ENCODE measurements at places on chromosomes 16 and 17.

DNA sequence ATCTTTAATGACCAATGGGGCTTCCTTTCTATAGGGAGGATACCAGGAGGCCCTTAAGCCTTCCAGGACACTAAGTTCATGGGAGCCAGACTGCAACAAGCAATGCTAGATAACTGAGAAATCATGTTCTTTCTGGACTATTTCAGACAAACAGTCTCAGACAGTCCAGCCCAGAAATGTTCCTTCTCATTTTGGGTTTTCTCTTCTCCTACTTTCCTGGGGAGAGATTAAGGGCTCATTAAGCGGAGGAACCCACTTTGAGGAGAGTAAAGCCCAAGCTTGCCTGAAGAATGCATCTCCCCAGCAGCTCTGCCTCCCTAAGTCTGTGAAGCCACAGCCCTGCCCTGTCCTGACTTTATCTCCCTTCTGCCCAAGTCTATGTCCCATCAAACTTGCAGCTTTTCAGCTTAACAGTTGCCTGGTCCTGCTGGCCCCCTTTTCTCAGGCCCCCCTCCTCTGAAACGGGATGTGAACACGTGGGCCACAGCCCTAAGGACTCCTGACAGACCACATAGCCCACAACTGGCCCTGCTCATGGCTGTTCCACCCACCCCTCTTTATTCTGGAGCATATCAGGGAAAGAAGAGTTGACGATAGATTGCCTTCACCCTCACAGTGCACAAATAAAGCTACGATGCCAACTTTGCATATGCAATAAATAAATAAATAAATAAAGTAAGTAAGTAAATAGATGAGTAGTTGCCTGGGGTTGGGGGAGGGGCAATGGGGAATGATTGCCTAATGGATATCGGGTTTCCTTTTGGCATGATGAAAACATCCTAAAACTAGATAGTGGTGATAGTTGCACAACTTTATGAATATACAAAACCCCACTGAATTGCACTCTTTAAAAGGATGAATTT, 111.0 kb downstream of the N4BP1 start:
- no peak for DNase-seq

- DNase-seq = no peak
Observed at GRCh38 chr16:13377143-13377542, 475.7 kb downstream of the SHISA9 start.

DNA sequence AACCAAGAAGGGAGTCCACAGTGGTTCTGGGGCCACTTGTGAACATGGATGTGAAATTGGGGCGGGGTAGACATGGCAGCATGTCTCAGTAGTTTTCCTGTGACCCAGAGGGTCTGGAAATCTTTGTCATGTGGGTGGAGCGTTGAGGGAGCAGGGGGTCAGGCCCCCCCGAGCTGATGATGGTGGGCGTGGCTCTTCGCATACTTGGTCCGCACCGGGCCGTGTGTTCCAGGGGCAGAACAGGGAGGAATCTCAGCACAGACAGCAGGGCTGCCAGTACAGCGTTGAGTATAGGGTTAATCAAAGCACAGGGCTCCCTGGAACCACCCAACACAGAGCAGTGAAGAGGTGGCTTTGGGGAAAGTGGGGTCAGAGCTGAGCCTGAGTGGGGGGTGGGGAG, 267.5 kb downstream of the SEC14L1 start:
- DNase-seq = no peak

GRCh38 chr16:2194166-2194834, 2.1 kb downstream of the CASKIN1 start:
- DNase-seq = no peak

GRCh38 chr17:72189768-72190593, 69.2 kb downstream of the SOX9 start:
- DNase-seq = no peak

DNA sequence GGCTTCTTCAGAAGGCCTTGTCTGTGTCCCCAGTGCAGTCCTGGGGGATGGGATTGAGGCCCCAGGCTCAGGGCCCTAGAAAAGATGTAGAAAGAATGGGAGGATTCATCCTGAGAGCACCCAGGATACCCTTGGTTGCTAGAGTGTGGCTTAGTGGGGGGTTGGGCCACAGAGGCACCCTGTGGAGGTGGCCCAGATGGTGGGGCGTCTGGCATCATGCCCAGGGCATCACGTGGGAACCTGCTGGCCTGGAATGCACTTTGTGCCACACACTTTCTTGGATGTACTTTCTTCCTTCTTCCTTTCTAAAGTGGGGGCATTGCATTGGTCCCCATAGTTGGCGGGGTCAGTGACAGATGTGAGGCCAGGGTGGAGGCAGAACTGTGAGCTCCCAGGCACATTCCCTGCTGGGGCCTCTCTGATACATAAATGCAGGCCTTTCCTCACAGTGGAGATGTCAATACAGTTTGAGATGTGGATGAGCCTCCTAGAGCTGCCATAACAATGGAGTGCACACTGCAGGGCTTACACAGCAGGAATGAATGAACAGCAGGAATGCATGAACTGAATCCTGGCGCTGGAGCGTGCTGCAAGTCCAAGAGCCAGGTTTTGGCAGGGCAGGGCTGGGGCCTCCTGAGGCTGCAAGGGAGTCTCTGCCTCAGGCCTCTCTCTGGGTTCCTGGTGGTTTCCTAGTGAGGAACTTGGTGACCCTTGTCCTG, 43.3 kb downstream of the MGAT5B start:
- no peak for DNase-seq

DNA sequence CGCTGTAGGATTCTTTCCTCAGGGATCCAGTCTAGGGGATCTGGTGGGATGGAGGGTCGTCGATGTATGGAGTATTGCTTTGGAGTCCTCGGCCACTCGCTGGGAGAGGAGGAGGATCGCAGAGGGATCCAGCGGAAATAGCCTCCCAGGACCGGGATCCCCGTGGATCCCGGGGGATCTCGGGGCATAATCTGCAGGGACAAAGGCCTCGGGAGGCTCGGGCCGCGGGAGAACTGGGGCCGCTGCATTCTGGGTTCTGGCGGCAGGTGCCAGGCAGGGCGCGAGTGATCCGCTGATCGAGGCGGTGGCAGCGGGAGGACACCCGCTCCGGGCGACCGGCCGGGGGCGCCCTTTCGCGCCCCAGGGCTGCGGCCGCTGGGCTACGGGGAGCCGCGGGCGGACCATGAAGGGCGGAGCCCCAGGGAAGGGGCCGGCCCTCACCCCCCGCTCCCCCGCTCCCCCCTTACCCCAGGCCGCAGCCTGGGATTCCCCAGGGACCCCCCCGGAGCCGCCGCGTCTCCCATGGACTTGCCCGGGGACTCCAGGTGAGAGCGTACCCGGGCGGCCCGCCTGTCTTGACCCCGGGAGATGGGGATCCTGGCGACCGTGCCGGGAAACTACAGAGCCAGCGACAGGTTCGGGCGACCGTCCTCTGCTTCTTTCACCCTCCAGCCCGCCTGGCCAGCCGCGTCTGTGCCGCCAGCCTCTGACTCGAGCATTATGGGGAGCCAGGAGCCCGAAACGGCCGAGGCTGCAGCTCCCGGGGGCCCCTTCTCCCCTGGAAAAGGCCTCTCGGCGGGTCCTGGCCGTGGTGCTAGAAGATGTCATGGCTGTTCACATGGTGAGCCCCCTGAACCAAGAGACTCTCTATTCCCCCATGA, 604 bp downstream of the PRR14 start:
- DNase-seq = no peak

DNA sequence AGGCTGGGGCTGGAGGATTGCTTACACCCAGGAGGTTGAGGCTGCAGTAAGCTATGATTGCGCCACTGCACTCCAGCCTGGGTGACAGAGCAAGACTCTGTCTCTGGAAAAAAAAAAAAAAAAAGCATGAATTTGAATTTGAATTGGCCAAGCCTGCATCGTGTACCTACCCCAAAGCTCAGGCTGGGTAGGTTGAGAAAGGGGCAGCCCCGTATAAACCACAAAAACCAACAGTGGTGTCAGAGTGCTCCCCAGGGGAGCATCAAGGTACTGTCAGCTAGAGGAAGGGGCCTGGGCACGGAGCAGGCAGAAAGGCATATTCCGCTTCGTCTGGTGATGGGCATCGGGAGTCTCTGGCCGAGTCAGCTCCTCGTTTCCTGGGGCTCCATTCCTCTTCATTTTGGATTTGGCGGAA, 40.9 kb downstream of the RAP1GAP2 start:
- DNase-seq = no peak

DNA sequence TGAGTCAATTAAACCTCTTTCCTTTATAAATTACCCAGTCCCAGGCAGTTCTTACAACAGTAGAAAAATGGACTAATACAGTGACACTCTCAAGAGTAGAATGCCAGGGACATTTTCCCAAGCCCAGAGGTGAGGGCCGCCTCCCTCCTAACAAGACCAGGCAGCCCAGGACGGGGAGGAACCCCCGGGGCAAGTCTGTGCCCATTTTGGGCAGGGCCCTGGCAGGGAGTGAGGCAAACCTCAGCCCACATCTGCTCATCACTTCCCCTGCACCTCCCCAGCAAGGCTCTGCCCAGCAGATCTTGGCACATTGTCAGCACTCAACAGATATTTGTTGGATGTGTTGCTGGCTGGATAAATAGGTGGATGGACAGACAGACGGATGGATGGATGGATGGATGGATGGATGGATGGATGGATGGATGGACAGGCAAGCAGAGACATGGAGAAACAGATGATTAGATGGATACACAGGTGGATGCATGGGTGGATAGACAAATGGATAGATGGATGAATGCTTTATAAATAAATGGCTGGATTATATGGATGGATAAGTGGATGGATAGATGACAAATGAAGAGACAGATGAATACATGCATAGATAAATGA, 271.3 kb downstream of the PARN start:
- DNase-seq = no peak

GRCh38 chr17:56313201-56313600, 159.9 kb downstream of the ANKFN1 start:
- no peak for DNase-seq

DNA sequence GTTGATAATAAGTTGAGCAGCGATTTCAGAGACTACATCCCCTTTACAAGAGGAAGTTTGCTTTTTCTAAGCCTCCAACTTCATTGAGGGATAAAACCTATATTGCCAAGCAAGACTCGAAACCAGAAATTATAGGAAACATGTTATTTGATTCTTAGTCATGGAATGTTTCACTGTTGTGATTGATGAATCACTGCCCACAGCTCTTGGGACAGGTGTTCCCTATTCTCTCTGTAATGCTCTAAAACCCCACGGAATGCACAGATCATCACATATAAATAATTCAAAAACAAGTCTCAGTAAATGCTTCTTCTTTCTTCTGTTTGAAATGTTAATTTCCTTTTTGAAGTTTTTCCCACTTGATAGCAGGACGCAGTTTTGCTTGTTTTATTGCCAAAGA, 809.5 kb upstream of the GOT2 start:
- DNase-seq = no peak

GRCh38 chr17:67891481-67892119, 66.3 kb downstream of the BPTF start:
- DNase-seq = no peak

- DNase-seq = no peak
Observed at GRCh38 chr16:85330694-85331188, 218.5 kb upstream of the CIBAR2 start.

DNA sequence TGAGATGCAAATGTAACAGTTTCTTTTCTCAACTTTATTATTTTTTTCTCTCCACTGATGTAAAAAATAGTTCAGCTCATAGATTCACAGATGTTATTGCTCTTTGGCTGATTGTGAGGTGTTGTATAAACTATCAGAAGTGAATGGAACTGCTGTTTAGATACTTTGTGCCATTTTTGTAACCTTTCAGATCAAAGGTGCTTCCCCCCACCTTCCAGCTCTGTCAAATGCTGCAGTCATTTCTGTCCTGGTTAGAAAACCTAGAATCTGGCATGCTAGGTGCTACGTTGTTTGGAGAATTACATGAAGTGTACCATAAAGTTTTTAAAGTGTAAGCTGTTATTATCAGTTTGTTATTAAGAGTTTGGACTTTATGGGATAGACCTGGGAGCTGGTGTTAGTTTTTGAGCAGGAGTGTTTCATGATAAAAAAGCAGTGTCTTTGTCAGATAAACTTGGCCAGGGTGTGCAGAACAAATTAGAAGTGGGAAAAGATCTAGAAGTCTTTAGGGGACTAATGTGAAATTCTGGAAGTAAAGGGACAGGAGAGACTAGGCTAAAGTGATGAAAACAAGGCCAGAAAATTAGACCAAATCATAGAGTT, 1.8 kb upstream of the WIPI1 start:
- no peak for DNase-seq

DNA sequence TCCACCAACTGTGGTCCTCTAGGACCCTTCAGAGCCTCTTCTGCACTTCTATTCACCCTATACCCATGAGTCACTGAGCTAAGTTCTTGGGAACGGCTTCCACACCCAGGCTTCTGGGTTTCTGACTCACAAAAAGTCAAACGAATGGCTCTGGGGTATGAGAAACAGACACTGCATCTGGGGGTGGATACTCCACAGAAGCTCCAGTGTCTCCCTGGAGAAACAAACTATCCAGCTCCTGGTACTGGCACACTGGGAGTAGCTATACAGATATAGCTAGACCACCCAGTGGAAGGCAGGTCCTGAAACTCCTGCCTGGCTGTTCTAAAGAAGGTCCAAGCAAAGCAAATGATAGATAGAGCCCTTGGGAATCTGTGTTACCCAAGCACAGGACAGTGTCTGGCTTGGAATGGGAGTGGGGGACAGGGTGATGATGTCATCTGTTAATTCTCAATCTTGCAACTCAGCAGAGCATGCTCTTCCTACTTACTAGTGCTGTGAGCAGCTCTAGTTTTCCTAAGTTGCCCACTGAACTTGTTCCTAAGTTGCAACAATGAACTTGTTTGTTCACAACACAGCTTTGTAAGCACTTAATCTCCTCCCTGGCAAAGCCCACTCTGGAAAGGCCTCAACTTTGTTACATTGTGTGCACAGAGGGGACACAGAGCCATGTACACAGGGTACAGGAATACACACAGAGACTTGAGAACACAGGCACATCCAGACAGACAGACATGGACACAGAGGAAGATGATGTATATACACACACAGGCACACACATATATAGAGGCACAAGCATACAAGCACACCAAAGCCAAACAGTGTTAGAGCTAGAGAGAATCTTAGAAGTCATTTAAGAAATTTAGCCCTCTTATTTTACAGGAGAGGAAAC, 6.7 kb downstream of the MMP28 start:
- DNase-seq = no peak

DNA sequence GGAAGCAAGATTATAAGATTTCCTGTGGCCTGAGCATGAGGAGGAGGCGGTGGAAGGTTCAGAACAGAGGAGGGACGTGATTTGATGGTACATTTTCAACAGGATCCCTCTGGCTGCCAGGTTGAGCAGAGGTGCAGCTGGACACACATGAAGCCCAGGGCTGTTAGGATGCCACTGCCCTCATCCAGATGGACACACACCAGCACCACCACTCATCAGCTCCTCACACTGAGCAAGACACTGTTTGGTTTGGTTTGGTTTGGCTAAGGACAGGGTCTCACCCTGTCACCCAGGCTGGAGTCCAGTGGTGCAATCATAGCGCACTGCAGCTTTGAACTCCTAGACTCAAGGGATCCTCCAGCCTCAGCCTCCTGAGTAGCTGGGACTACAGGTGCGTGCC, 402.6 kb upstream of the C16orf82 start:
- DNase-seq = no peak

Measured in vagina (tissue), 2 donors.